Activated CD4-positive, alpha-beta T cell treated with anti-CD3 and anti-CD28 coated beads, Interleukin-10, Interleukin-2, amounts not matched to agents 100 ng/mL and 50 ng/mL, durations not matched to agents 16 hours and 8 hours (primary cell): ENCODE measurements at places on chromosomes 6 and 20.

DNA sequence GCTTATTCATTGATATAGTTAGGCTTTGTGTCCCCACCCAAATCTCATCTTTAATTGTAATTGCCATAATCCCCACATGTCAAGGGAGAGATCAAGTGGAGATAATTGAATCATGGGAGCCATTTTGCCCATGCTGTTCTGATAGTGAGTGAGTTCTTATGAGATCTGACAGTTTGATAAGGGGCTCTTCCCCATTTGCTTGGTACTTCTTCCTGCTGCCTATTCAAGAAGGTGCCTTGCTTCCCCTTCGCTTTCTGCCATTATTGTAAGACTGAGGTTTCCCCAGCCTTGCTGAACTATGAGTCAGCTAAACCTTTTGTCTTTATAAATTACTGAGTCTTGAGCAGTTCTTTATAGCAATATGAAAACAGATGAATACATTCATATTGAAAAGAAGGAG is 45.6 kb downstream of the CENPW start:
- DNase-seq: no peak

DNA sequence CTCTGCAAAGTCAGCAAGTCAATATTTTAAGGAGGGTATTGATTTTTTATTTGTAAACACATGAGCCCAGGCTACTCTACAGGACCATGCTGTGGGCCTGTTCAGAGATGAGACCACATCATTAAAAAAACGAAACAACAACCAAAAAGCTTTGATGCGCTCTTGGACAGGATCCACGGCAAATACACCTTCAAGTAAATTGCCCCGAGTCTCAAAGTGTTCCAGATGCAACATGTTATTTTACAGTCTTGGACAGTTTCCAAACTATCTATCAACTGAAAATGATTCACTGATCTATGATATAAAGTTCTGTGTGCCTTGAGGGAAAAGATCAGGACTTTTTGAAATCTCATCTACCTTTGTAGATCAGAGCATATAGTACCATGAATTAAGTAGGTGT is 25.8 kb upstream of the CARMIL1 start:
- DNase-seq: no peak

GRCh38 chr6:22079783-22080182 is 217.1 kb downstream of the PRL start:
- DNase-seq: no peak

GRCh38 chr20:16260911-16261310 is 312.3 kb downstream of the KIF16B start:
- no peak for DNase-seq

DNA sequence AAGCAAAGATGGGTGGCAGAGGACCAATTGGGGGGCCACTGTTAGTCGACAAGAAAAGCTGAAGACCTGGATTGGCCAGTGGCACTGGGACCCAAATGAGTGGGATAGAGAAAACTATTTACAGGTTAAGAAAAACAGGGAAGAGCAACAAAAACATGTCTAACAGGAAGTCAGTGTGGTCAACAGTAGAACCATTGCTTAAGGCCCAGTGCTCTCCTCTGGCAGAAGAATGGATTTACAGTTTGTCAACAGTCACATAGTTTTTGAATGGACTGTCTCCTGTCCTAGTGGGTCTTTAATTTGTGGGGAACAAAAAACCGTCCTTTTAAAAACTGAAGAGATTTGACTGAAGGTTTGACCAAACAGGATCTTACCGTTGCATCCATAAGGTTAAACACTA is 12.1 kb upstream of the WTAP start:
- DNase-seq: no peak

DNA sequence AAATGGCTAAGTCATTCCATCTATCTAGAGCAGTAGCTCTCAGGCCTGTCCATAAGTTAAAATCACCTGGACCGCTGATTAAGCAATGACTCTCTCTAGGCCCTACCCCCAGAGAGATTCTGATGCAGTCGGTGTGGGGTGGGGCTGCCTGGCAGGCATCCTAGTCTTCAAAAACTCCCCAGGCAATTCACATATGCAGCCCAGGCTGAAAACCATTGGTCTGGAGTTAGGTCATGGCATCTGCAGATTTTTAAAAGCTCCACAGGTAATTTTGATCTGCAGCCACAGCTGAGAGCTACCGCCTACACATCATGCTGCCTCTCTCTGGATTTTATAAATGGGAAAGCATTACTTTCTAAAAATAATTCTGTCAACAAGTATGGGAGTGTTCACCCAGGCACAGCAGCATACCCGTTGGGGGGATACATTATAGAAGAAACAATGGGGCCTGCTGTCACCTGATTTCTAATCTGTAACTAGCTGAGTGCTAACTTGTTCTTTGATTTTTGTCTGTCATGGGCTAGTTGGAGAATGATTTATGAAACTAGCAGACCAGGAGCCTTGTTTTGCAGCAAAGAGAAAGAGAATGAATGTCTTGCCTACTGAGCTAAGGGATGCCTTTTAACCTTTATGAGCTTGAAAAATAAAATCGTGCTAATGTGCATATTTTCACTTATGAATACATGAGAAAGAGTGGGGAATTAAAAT is 44.1 kb upstream of the ATXN1 start:
- DNase-seq: no peak

DNA sequence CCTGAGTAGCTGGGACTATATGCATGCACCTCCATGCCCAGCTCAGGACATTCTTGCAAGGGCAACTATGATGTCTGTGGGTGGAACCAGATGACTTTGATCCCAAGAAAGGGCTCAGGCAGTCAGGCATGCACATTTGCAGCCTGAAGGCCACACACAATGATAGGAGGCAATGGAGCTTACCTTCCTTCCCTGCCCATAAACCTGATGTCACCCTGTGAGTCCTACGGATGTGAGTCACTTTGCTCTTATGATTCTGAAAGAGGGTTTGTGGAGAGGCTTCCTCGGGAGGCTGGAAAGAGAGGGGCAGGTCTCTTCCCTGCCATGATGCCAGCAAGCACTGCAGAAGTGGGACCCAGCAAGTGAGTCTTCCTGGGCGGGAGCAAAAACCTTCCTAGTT is 202.4 kb downstream of the LY86 start:
- peak; percentile 36 for DNase-seq

GRCh38 chr6:7439228-7439627 is 49.6 kb downstream of the RIOK1 start:
- DNase-seq: no peak

GRCh38 chr6:138596126-138596525 is 96.8 kb upstream of the NHSL1 start:
- DNase-seq: no peak

- DNase-seq: no peak
These were observed 37.4 kb upstream of the SNX9 start for GRCh38 chr6:157785636-157786035.

DNA sequence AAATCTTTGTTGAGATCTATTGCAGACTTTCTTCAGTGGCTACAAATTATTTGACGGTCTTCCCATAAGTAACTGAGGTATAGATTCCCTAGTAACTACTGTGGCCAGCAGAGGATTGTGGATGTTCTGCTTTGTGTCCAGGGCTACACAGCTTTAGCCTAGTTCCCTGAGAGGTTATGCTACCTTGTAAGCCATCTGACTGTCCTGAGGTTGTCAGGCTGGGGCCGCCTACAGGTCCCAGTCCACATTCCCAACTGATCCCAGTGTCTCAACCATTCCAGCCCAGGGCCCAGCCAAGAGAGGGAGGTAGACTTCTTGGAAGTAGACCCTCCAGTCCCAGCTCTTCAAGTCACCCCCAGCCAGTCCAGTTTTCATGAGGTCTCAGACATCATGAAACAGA is 57.7 kb downstream of the BANF2 start:
- no peak for DNase-seq

DNA sequence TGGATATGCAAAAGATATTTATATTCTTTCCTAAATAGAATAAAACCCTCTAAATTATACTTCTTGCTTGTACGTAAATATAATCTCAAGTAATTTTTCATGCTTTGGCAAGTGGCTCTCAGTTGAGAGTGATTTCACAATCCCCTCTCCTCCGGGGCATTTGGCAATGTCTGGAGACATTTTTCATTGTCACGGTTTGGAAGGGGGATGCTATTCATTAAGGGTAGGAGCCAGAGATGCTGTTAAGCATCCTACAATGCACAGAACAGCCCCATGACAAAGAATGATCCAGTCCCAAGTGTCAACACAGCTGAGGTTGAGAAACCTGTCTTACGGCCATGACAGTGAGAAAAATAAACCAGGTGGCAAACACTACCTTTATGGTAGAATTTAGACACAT is 75.7 kb downstream of the AGPAT4 start:
- DNase-seq: no peak
